Endothelial cell (in vitro differentiated cells): ENCODE measurements at places on chromosomes 1 and 21.

DNA sequence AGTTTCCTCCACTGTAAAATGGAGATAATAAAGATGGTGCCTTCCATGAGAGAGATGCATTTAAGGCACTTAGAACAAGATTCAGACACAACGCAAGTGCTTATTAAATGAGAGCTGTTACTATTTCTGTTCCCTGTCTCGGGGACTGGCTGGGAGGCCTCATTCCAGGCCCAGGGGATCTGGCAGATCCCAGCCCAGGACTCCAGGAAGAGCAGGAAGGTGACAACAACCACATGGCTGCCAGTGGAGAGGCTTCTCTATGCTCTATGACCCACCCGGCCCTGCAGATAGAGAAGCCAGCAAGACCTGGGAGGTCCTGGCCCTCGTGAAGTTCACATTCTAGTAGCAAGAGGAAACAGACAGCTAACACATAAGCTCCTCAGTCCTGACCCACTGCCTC is 175.5 kb downstream of the ACTL8 start:
- no peak for DNase-seq

DNA sequence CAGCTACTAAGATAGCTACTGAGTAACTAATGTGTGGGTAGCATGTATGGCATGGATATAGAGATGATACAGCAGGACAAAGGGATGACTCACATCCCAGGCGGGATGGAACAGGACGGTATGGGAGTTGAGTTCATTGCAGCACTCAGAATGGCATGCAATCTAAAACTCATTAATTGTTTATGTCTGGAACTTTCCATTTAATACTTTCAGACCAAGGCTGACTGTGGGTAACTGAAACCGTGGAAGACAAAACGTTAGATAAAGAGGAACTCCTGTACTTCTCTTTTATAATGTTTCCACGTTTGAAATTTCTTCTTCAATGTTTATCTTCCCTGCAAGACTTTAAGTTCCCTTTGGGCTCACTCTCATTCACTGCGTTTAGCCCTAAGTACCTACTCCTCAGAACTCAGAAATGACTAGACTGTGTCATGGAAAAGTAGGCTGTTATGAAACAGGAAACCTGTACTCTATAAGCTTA is 151.9 kb downstream of the MAGI3 start:
- no peak for DNase-seq

- DNase-seq, result no peak
Measured at GRCh38 chr21:35484851-35485250, 435.7 kb upstream of the RUNX1 start.

GRCh38 chr1:68745451-68745850 is 248.6 kb upstream of the DEPDC1 start:
- DNase-seq, result no peak

DNA sequence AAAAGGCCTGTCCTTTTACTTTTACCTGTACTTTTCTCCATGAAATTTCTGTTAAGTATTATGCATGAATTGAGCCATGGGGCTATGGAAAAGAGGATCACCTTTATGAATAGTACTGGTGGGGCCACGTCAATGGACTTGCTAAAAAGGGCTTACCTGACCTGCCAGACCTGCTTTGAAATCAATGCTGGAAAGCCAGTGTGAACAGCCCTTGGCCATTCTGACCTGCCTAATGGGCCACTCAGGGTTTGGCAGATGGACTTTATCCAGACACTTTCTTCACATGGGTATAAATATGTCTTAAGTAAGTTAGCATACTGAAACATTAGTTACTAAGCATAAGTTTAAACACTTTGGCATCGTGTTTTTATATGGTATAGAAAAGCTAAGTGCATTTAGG is 8.3 kb upstream of the GUK1 start:
- no peak for DNase-seq

DNA sequence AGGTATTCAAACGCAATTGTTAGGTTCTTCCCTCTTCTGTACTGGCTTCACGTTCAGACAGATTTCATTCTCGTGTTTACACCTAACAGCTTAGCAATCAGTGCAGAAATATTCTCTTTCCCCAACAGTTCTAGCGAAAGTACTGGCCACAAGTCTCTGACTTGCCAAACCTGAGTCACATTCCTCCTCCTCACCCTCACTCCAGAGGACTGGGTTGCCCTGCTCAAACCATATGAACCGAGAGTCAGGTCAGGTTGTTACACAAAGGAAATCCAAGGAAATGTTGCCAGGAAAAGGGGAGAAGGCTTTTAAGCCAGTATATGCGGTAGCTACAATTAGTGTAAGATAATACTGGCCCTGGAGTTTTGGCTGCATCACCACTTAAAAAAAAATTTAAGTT is 282.5 kb downstream of the RGS7 start:
- DNase-seq, result no peak

GRCh38 chr1:227255086-227255732 is 63.1 kb downstream of the CDC42BPA start:
- no peak for DNase-seq

GRCh38 chr1:110420874-110421793 is 13.6 kb upstream of the LAMTOR5 start:
- no peak for DNase-seq

DNA sequence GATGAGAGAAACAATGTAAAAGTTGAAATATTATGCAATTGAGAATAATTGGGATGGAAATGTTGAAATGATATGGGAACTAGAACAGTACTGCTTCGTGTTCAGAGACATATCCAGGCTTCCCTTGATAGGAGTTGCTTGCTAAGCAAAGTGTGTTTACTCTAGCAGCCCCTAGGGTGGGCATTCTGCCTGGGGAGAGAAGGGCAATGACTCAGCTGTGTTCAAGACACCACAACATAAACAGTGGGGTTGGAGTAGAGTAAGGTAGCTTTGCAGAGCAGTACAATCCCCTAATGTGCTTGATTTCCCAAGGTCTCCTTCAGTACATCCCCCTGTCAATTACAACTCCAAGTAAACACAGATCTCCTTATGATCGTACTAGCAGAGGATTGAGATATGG is 4.8 kb upstream of the PCNX2 start:
- DNase-seq, result no peak

DNA sequence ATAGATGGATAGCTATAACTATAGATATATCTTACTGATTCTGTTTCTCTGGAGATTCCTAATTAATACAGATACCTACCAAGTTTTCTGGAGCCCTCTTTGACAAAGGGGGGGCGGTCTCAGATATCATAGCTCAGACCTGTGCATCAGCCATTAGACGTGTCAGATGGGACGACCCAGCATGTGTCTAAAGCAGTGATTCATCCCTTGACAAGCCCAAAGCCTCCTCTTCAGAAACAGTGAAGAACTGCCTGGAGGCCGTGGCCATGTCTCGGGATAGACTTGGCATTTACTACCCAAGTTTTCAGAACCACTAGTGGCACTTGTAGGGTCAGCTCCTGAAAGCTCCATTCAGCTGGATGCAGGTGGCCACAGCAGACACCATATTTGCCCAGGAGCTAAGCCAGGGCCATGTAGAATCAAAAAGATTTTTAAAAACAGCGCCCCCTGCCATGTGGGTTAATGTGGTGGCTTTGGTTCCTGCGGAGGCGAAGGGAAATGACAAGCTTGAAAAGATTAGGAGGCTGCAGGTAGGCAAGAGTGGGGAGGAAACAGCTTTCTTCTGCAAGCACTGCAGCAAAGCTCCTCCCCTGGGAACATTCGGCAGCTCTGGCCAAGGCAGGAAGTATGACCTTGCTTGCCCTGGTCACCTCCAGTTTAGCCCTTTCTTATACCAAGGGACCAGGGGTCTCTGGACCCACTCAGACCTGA is 82.2 kb downstream of the FBXO2 start:
- DNase-seq, result peak; percentile 56

DNA sequence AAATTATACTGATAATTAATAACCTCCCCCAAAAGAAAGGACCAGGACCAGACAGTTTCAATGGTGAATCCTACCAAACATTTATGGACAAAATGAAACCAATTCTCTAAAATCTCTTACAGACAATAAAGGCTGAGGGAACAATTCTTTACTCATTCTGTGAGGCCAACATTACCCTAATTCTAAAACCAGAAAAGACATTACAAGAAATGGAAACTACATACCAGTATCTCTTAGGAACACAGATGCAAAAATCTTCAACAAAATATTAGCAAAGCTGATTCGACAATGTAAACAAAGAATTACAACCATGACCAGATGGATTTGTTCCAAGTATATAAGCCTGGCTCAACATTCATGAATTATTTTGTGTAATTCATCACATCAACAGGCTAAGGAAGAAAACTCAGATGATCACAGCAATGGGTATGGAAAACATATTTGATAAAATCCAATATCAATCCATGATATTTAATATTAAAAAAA is 8.6 kb downstream of the TMED5 start:
- no peak for DNase-seq

DNA sequence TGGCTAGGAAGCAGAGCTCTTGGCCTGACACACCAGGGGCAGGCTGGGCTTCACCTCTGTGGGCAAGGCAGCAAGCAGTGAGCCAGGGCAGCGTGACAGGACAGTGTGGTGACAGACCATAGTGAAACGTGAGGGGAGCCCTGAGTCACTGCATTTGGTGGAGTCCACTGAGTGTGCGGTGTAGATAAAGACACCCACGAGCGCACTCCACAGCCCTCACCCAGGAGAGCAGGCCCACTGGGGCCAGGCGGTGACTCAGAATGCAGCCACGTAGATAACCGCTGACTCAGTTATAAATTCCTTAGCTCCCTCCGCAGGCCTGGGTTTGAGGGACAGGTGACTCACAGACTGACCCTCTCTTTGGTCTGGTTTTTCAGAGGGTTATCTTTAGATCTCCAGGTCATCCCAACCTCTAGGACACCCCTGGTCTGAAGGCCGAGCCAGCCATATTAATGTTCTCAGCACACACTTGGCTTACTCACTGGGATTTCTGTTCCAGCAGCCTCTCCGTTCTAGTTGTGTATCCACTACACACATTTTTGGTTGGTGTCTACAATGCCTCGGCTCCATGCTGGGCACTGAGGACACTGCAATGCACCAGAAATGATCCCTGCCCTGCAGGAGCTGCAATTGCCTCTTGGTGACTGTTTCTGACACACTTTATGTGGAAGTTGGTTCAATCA is 90.2 kb upstream of the TSPAN2 start:
- no peak for DNase-seq

GRCh38 chr1:223455470-223455869 is 62.3 kb downstream of the CCDC185 start:
- no peak for DNase-seq

DNA sequence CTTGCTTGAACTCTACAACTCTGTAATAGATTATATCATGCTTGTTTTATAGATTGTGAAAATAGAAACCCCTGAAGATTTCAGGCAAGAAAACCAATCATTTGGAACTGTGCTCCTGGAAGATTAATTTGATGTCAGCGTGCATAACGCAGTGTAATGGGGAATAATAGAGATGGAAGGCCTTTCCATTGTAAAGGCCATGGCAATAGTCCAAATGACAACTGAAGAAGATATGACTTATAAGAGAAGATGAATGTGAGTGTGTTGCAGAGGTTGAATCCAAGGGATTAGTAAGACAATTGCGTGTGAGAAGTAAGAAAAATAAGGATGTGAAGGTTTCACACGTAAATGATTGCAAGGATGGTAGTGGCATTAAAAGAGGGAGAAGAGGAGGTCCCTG is 285.0 kb downstream of the DUSP10 start:
- DNase-seq, result no peak

DNA sequence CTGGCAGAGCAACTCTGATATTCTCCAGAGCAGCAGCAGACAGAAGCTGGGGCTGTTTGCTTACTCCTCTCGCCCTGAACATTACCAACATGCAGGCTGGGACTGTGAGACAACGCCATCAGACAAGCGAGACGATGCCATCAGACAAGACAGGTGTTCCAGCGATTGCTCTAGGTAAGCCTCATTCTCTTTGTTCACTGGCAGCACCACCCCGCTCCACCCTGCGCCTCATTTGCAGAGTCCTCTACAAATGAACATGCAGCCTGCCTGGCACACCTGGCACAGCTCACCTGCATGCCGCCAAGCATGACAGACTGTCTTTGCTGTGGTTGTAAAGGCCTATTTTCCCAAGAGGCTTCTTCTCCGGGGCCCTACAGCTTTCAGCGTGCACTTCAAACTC is 346.2 kb downstream of the SMYD3 start:
- no peak for DNase-seq

GRCh38 chr1:150154143-150154542 is 4.4 kb downstream of the PLEKHO1 start:
- no peak for DNase-seq

GRCh38 chr1:38291906-38292521 is 245.4 kb upstream of the POU3F1 start:
- no peak for DNase-seq

DNA sequence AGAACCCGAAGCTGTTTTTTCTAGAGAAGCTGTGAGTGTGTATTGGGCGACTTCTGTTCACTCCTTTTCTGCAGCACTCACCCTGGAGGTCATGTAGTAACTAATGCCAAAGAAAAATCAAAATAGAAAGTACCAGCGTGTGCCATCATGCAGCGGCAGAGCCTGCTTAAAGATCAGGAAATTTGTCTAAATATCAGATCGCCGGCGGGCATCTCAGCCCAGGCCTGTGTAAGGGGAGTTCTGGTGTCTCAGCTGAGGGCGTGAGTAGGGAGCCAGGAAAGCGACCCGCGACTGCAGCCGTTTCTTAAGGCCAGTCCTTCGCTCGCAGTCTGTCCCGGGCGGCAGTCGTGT is 768 bp downstream of the EDARADD start:
- DNase-seq, result no peak

DNA sequence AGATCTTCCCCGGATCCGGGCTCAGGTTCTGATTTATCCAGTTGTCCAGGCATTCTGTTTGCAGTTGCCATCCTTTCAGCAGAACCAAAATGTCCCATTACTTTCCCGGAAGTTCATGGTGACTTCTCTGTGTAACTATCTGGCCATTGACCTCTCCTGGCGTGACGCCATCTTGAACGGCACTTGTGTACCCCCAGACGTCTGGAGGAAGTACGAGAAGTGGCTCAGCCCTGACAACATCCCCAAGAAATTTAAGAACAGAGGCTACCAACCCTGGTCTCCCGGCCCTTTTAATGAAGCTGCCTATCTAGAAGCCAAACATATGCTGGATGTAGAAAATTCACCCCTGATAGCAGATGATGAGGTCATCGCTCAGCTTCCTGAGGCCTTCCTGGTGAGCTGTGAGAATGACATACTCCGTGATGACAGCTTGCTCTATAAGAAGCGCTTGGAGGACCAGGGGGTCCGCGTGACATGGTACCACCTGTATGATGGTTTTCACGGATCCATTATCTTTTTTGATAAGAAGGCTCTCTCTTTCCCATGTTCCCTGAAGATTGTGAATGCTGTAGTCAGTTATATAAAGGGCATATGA is 22.4 kb downstream of the AADACL4 start:
- DNase-seq, result no peak

GRCh38 chr1:92663775-92664174 is 121.1 kb downstream of the EVI5 start:
- no peak for DNase-seq
